EL (cell line): ENCODE measurements at places on chromosomes 11 and 22.

DNA sequence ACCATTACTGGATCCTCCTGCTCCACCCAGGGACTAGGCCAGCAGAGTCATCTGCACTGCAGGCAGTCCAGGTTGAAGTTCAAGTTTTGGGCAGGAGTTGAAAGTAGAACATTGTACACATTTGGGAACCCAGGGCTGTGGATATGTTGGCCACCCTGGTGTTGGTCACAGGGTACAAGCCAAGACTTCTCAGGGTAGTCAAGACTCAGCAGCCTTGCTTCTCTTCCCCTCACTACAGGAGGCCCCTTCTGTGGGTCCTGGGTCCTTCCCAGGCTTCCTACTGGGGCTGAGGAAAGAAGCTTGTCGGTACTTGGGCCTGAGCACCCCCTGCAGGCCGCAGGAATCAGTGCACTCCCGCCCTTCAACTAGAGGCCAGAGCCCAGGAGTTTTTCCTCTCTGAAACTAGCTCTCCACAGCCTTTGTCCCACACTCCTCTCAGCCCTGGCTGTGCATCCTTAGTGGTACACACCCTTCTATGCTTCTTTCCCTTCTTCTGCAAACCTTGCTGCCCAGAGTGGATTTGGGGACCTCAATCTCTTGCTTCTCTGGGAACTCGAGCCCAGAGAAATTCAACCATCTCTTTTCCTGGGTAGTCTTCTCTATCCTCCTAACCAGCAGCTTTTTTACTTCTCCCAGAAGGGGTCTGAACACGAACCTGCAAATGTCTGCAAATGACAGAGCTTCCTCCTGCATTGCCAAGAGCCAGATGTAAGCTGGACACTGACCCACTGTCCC is 2.6 kb upstream of the HPX start:
- DNase-seq, result peak; percentile 60

DNA sequence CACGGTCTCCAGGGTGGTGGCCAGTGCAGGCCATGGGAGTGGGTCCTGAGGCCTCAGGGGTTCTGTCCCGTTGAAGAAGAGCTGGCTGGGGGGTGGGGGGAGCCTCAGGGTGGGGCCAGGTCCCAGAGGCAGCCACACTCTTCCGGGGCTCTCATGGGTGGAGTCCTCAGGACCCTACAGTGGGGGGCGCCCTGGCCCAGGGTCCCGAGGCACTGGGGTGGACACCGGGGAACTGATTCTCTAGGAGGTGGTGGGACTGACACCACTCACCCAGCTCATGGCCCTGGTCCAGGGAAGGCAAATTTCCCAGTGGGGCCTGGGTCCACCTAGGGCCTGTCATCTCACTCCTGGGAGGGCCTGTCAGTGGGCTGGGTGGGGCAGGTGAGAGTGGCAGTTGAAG is 12.8 kb downstream of the GGT5 start:
- no peak for DNase-seq

DNA sequence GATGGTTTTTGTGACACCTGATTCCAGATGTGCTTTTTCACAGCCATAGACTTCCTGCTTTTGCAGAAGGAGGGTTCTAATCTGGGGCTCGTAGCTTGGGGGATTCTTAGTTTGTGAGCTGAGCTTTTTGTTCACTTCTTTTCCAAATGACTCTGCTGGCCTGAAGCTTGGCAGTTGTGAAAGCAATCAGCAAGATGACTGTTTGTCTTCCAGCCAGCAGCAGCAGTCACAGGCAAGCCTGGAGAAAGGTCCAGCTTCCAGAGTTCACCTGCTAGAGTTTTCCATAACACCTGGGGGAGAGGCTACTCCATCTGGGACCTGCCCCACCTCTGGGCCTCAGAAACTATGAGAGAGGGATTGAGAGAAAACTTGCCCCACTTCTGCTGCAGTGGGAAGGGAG is 4.1 kb downstream of the MARK2 start:
- no peak for DNase-seq

- no peak for DNase-seq
These were observed 11.8 kb downstream of the SAMM50 start for GRCh38 chr22:43967069-43967468.

GRCh38 chr11:132504501-132505041 is 1027.7 kb downstream of the OPCML start:
- no peak for DNase-seq

DNA sequence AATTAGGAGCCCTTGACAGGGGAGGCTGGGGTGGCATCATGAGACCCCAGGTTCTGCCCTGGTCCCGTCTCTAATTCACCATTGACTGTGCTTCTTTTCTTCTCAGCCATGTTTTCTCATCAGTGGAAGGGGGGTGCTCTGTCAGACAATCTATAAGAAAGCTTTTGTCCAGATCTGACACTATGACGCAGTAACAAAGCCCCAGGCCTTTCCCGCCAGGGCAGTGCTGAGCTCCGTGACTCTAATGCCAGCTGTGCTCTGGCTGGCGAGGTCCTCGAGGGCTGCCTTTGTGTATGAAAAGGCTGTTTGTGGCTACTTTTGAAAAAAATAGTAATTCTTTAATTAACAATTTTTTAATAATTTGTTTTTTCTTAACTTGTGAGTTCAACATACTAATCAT is 3.2 kb downstream of the CD6 start:
- no peak for DNase-seq

GRCh38 chr22:22076361-22076760 is 93.8 kb upstream of the TOP3B start:
- DNase-seq, result no peak

GRCh38 chr11:7252683-7253213 is 1.0 kb downstream of the SYT9 start:
- no peak for DNase-seq

DNA sequence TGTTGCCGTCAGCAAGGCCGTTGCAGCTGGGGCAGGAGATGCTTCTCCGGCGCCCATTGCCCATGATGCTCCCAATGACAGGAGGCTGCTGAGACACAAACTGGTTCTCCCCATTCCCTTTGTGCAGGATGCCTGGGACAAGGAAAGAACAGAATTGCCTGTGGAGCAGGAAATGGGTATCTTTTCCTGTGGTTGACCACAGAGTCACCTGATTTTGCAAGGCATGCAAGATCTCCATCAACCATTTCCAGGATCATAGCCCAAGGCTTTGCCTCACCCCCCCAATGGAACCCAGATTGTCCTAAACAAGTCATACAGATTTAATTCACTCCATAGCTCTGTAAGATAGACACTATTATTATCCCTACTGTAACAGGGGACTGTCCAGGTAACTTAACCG is 148.1 kb upstream of the NARS2 start:
- DNase-seq, result no peak

DNA sequence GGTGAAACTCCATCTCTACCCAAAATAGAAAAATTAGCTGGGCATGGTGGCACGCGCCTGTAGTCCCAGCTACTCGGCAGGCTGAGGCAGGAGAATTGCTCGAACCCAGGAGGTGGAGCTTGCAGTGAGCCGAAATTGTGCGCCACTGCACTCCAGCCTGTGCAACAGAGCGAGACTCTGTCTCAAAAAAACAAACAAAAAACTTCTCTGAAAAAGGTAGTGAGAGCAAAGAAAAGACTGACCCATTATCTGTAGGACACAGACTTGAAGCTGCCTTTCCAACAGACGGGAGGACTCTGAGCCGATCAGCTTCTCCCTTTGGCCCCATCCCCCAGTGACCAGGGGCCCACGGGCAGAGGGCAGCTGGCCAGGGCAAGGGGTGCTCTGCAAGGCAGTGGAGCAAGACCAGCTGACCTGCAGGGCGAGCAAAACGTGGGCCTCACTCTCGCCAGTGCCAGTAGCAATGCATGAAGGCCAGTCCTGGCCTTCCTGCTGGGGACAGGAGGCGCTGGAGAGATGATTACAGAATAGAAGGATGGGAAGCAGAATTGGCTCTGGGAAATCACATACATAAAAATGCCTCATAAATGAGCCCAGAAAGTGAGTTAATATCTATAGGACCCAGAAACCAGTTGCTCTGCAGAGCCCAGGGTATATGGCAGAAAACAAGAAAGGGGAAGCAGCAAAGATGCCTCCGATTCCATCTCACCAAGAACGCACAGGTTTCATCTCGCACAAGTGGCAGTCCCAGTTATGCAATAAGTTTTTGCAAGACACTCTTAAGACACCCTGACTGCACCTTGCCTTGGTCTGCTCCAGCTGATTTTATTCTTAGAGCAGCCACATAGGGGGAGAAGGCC is 2.8 kb downstream of the EHD1 start:
- no peak for DNase-seq

DNA sequence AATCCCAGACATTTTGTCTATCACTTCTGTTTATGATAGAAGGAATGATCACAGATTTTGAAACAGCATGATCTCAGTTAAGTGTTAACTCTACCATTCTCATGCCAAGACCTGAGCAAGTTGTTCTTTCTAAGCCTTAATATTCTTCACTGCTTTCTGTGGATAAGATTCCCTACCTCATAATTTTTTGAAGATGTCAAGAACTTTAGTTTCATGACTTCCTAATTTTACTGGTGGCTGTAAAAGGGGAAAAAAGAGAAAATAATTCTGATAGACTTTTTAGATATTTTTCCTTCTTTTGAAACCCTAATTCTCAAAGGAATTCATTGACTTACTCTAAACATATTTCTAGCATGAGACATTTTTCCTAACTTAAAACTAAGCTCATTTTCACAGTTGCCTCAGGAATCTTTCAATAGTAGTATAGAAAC is 520.0 kb upstream of the LUZP2 start:
- DNase-seq, result peak; percentile 23

GRCh38 chr11:10208131-10208575 is 85.9 kb downstream of the SBF2 start:
- peak; percentile 58 for DNase-seq

GRCh38 chr11:87059596-87060390 is 22.1 kb downstream of the TMEM135 start:
- no peak for DNase-seq

GRCh38 chr11:64568584-64569140 is 22.4 kb upstream of the SLC22A12 start:
- DNase-seq, result no peak

GRCh38 chr11:107293677-107294344 is 163.8 kb downstream of the CWF19L2 start:
- DNase-seq, result no peak

DNA sequence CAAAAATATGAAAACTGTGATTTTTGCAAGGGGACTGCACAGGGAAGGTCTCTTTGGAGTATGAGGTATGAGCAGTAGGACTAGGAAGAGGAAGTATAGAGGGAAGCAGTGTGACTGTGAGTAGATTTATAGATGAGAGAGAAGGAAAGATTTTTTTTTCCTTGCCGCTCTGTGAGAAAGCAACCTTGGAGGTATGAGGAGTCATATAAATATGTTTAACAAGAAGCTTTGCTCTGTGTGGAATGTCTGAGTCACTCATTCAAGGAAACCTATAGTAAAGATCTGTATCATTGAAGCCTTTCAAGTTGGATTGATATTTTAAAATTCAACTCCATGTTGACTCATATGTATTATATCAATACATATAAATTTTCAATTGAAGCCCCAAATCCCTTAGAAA is 26.2 kb downstream of the DNHD1 start:
- peak; percentile 83 for DNase-seq

DNA sequence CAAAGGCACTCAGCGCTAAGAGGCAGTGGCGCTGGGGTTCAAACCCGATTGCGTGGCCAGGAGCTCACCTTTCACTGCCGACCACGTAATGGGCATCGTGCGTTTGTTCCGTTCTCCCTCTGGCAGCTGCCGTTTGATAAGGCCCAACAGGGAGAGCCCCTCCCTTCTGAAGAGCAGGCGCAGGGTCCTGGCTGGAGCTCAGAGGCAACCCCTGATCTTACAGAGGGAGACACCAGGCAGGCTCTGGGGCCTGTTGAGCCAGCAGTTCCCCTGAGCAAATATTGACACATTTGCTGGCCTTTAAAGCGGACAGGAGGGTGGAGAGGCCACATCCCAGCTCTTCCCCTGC is 11.7 kb upstream of the C1QTNF6 start:
- no peak for DNase-seq

DNA sequence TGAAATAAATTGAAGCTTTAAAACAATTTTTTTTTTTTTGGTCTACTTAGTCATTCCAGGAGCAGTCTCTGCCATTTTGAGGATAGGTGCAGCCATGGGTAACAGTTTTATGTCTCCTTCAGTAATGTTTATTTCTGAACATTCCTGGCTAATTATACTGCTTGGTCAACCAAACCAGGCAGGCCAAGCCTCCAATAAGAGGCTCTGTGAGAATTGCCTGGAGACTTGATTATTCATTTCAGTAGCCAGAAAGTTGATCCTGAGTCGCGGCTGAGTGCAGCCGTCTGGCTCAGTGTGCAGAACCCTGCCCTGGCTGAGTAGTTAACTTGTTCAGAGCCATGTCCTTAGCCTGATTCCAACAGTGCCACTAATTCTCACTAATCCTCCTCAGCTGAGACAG is 364.0 kb upstream of the FAT3 start:
- no peak for DNase-seq

DNA sequence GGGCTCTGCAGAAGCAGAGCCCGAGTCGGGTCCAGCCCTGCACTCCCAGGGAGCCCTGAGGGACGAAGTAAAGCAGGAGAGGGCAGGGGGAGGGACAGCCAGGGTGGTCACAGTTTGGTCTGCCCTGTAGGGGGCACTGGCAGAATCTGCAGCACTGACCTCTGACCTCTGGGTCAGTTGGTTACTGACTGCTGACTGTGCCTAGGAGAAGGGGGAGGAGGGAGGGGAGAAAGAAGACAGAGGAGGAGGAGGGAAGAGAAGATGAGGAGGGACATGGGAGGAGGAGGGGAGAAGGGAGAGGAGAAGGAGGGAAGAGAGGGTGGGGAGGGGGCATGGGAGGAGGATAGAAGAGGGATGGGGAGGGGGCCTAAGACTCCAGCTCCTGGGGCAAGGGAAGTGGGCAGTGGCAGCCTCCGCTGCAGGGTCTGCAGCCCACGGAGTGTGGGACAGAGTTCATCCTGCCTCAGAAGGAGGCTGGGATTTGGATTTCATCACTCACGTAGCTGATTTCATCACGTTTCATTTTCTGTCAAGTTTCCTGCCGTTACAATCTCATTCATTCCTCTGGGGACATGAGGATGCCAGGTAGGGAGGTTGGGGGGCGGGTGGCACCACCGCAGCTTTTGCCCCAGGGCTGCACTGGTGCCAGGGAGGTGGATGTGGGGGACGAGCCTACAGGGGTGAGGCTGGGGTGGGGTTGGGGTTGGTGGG is 55.2 kb downstream of the FLRT1 start:
- DNase-seq, result peak; percentile 16

- peak; percentile 15 for DNase-seq
These were observed 1.0 kb downstream of the PRSS23 start for GRCh38 chr11:86801364-86801763.

GRCh38 chr11:125441648-125442410 is 54.2 kb downstream of the FEZ1 start:
- no peak for DNase-seq

- no peak for DNase-seq
These were observed 10.5 kb downstream of the ZMAT5 start for GRCh38 chr22:29756341-29756740.

DNA sequence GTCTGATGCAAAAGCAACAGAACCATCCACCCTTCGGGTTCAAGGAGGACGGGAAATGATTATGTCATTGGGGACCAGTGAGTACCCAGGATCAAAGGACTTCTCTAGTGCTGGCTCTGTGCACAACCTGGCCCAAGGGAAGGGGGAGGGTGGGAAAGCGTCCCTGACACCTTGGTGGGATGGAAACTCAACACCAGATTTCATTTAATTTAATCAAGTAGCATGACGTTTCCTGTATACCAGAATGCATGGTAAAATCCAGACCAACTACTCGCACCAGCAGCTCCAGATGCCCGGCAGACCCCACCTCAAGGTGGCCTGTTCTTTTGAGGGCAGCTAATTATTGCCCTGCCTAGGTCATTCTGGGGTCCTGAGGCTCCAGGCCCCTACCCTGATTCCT is 385.1 kb downstream of the CADM1 start:
- DNase-seq, result no peak
